ENCODE measurements at places on chromosomes 3 and 15.

DNA sequence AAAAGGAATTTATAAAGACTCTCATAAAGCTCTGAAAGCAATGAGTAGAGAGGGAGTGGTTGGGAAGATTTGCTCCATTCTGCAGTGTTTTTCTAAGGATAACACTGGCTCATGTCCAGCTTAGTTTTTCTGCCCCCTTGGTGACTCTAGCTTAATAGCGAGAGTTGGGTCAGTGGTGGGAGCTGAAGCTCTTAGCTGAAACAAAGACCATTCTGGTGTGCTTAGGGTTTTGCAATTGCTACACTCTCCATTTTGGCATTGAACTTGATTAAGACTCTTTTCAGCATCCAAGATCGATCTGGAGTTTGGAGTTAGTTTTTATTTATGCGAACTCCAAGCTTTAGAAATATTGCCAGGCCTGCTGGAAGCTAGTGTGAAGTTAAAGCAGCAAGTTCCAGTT lies 98.0 kb downstream of the ATG7 start:
- no peak for DNase-seq

DNA sequence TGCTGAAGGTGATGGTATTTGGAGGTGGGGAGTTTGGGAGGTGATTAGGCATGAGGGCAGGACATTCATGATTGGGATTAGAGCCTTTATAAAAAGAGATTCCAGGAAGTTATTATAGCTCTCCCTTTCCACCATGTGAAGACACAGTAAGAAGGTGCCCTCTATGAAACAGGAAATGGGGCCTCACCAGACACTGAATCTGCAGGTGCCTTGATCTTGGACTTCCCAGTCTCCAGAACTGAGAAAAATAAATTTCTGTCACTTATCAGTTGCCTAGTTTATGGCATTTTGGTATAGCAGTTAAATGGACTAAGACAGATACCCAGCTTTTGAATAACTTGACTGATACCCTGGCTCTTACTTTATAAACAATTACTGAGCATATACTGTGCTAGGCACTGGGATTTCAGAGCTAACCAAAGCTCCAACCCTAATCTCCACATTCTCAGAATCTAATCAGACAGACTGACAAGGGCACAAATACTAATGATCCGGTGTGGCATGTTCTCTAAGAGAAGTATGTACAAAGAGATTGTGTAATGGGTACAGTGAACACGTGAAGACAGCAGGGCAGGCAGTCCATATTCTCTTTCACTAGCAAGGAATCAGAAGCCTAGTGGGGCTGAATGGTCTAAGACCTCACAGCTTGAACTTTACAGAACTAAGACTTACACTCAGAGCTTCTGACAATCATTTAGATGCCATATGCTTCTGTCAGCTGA lies 343.1 kb downstream of the WDR72 start:
- DNase-seq = no peak

GRCh38 chr3:18559331-18559842 lies 134.2 kb upstream of the SATB1 start:
- DNase-seq = peak; percentile 11

DNA sequence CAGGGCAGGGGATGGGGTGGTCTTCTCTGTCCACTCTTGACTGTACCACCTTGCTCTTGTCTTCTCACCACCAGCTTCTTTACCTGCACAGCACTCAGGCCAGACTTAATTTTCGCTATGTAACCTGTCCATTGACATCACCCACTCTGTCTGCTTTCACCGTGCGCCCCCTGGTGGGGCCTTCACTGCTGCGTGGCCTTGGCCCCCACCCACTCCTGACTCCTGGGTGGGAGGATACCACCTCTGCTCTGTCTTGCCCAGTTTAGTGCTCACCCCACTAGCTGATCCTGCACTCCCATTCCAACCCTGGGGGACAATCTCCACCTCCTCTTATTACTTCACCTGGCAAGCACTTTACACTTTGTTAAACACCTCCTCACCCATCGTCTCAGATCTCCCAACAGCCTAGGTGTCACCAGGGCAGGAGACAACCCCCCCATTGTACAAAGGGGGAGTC lies 17.7 kb downstream of the PTH1R start:
- peak; percentile 63 for DNase-seq

GRCh38 chr3:182609575-182610156 lies 183.6 kb upstream of the ATP11B start:
- DNase-seq = no peak

DNA sequence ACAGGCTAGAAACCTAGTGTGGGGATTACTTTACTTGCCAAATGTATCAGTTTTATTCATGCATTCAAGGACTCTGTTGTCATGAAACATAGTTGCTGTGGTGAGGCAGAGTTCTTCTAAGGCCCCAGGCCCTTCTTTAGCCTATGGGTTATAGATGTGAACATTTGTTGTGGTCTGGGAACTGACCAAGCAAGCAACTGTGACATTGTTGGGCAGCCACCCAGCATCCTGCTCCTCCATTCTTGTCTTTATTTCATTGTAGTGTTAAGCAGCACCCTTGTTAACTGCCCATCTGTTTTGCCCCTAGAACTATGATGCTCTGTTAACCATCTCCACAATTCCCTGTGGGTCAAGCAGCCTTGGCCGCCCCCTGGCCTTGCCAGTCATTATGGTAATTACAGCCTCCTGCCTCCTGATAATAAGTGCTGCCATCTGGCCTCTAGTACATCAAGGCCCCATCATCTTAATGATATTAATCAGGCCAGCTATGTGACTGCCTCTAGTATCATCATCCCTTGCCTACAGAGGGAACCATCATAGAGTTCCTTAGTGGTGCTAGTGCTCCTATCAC lies 12.2 kb upstream of the IFT57 start:
- DNase-seq = no peak

Data from stimulated activated CD8-positive, alpha-beta memory T cell treated with anti-CD3 and anti-CD28 coated beads, Interleukin-4, amount 100 ng/mL, for 1 hour (primary cell).